Naive thymus-derived CD4-positive, alpha-beta T cell (primary cell): ENCODE measurements at places on chromosomes 13 and 19. TPM values are rescaled to one million over a fixed set of nuclear protein-coding genes. Genes with fewer than 3 reads are reported as not detected.

The ATP4B gene
- not detected in 2 replicates for total RNA-seq

The GPR12 gene
- not detected for total RNA-seq

DNA sequence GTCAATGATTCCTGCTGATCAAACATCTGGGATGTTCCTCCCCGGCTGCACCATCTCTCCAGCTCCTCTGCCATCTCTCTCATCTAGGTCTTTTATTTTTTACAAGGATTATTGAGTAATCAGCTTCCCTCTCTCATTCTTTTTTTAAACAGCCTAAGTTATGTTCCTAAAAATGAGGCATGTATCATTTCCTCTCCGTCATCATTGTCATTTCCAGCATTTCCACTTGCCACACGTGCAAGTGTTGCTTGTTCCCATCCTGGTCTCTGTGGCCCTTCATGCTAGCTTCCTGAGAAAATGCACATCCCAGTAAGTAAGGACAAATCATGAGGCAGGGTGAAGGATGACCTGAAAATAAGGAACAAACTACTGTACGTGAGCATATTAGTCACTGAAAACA is 102.7 kb upstream of the POSTN start:
- no peaks in the 10 kb centered on the region for H3K4me1 ChIP-seq
- no peaks in the 10 kb centered on the region for H3K36me3 ChIP-seq
- H3K27ac ChIP-seq = no peak overlapping the region
- no peaks in the 10 kb centered on the region for H3K27me3 ChIP-seq
- no peak overlapping the region for H3K4me3 ChIP-seq

DNA sequence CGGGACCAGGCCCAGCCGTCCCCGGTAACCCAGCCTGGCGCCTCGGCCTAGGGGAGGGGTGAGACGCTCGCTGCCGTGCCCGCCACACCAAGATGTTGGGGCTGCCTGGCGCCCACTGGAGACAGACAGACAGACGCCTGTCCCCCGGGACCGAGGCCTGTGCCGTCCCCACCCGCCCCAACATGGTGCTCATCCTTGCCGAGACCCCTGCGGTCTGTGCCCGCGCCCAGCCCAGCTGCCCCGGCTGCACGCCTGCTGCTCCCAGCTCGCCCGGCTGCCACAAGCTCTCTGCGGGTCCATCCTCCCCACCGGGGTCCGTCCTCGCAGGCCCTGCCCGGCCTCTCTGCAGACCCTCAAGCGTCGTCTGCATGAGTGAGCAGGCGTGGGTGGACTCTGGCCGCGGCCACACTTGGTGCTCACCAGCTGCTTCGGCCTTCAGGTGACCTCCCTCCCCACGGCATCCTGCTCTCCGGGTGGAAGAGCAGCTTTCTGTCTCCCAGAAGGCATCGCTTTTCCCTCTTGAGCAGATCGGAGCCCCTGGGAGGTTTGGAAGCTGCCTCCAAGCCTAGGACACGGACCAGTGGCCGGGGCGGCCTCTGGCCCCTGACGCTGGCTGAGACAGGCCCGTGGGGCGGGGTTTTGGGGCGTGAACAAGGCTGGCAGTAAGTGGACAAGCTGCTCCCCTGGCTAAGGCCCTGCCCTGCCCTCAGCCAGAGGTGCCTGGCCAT is 6.7 kb upstream of the TMPRSS9 start:
- H3K27ac ChIP-seq = no peak overlapping the region
- no peak for DNase-seq
- H3K27me3 ChIP-seq = no peaks in the 10 kb centered on the region
- H3K36me3 ChIP-seq = no peaks in the 10 kb centered on the region

DNA sequence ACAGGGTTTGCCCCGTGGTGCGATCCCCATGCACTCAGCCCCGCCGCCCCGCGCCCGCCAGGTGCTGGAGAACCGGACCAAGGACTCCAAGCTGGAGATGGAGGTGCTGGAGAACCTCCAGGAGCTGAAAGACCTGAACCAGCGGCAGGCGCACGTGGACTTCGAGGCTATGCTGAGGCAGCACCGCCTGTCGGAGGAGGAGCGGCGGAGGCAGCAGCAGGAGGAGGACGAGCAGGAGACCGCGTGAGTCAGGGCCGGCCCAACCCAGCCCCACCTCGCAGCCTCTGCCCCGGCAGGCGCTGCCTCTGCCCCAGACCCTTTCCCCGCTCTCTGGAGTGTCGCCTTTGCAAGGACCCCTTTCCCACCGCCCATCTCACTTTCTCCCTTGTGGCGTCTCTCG is 11.3 kb downstream of the YJU2 start:
- no peaks in the 10 kb centered on the region for H3K4me1 ChIP-seq
- no peaks in the 10 kb centered on the region for H3K27me3 ChIP-seq
- DNase-seq = no peak

The ZNF584 gene
- 4.2 TPM for total RNA-seq

DNA sequence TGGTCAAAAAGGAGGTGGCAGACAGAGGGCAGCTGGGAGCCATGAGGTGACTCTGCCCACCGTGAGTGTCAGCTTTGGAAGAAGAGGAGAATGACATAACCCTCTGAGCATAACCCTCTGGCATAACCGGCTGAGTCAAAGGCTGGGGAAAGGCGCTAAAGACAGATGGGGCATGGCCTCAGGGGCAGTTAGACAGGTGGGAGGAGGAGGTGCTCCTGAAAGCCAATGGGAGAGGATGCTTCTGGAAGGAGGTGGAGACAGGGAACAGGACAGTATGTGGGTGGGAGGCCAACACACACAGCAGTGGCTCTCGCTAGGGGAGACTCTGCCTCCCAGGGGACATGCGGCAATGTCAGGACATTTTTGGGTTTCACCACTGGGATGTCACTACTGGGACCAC is 17.1 kb downstream of the ELAVL1 start:
- peaks cover 30% of the 10 kb centered on the region for H3K36me3 ChIP-seq
- no peaks in the 10 kb centered on the region for H3K27me3 ChIP-seq
- H3K4me3 ChIP-seq = no peak overlapping the region
- DNase-seq = no peak

DNA sequence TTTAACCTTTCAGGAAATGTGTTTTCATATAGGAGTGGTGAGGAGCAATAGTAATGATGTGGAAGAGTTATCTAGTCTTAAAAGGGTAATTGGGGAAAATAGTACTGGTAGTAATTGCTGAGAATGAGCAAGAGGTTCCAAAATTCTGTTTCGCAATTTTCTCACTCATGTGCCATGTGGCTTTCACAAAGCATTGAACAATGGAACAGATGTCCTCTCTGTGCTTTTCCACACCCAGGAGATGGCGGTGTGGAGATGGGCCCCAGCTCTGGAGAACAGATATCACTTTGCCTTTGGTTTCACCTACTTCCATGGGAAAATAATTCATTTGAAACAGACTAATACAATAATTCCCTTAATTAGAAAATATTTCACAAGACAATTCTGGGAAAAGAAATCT is 170.0 kb upstream of the SLC10A2 start:
- H3K4me3 ChIP-seq = no peak overlapping the region
- no peaks in the 10 kb centered on the region for H3K4me1 ChIP-seq
- H3K27me3 ChIP-seq = no peaks in the 10 kb centered on the region
- no peak overlapping the region for H3K27ac ChIP-seq
- no peaks in the 10 kb centered on the region for H3K36me3 ChIP-seq

GRCh38 chr13:73913751-73914518 is 220.3 kb downstream of the KLF12 start:
- H3K27ac ChIP-seq = no peak overlapping the region
- H3K4me3 ChIP-seq = no peak overlapping the region
- H3K36me3 ChIP-seq = no peaks in the 10 kb centered on the region
- no peak for DNase-seq
- H3K27me3 ChIP-seq = no peaks in the 10 kb centered on the region

The TUBA3C gene
- total RNA-seq = not detected

The GIPR gene
- 7.4 TPM for total RNA-seq

The ZNF625 gene
- 5.2 TPM for total RNA-seq

DNA sequence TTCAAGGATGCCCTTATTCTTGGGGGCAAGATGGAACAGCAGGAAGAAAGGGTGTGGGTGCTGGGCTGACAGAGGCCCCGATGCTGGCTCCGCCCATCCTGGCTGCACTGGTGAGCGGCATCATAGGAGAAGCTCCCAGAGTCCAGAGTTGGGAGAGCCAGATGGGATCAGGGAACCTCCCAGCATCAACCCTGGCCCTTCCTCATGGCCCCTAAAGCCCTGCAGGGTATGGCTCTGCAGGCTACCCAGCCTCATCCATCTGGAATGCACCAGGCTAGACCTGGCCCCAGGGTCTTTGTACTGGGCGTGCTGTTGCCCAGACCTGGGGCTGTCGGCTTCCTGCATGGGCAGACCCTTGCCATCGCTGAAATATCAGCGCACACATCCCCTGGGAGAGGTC is 7.9 kb upstream of the ELL start:
- peaks cover 27% of the 10 kb centered on the region for H3K36me3 ChIP-seq
- no peaks in the 10 kb centered on the region for H3K4me1 ChIP-seq
- no peak for DNase-seq
- H3K27me3 ChIP-seq = no peaks in the 10 kb centered on the region
- no peak overlapping the region for H3K27ac ChIP-seq

DNA sequence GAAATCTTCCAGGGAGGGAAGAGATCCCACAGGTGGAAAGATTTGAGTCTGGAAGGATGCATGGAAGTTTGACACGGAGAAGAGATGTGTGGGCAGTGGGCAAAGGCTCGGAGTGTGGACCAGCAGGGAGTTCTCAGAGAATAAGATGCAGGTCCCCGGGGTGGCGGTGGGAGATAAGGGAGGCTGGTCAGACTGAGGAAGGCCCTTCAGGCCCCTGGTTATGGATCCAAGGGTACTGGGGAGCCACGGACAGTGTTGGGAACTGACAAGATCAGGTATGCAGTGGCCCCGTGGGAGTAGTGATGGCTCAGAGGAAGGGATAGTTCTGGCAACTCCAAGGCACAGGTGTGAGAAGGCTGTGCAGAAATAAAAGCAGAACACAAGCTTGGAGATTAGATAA is 2.5 kb downstream of the CAMSAP3 start:
- no peaks in the 10 kb centered on the region for H3K36me3 ChIP-seq
- no peaks in the 10 kb centered on the region for H3K4me1 ChIP-seq
- H3K27ac ChIP-seq = no peak overlapping the region
- H3K4me3 ChIP-seq = no peak overlapping the region

The SH2D3A gene
- total RNA-seq = 57.4 TPM

GRCh38 chr13:75514080-75514995 is 23.3 kb downstream of the COMMD6 start:
- no peak overlapping the region for H3K27ac ChIP-seq
- no peaks in the 10 kb centered on the region for H3K4me1 ChIP-seq
- DNase-seq = no peak
- H3K4me3 ChIP-seq = no peak overlapping the region
- no peaks in the 10 kb centered on the region for H3K27me3 ChIP-seq
